GM03348 (cell line): ENCODE measurements at places on chromosomes 6 and 20.

DNA sequence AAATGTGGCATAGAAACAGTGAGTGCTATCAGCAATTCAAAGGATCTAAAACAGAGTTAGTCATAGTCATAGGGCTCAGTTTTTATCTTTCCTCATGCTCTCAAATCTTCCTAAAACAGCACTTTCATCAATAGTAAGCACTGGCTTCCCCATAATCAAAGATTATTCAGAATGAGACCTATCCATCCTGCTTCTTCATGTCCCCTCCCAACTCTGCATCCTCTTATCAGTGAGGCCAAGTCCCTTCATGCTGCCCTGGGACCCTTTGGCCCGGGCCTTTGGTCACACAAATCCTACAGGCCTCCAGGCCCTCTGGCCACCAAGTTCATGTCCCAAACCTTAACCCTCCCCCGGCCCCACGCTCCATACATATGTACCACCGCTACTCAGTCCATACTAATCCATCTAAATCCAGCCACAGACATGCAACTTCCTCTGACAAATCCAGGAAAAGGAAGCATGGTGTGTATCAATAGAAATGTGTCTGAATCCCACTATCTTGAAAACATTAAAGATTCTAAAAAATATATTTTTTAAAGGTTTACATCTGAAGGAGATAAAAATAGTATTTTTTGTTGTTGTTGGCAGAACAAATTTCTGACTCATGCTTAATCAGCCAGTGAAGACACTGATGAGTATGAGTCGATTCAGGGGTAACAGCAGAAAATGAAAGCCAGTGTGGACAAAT is 143.5 kb downstream of the PDE7B start:
- DNase-seq, result peak; percentile 59

- peak; percentile 70 for DNase-seq
These were observed 97.0 kb downstream of the RREB1 start for GRCh38 chr6:7204726-7205125.

DNA sequence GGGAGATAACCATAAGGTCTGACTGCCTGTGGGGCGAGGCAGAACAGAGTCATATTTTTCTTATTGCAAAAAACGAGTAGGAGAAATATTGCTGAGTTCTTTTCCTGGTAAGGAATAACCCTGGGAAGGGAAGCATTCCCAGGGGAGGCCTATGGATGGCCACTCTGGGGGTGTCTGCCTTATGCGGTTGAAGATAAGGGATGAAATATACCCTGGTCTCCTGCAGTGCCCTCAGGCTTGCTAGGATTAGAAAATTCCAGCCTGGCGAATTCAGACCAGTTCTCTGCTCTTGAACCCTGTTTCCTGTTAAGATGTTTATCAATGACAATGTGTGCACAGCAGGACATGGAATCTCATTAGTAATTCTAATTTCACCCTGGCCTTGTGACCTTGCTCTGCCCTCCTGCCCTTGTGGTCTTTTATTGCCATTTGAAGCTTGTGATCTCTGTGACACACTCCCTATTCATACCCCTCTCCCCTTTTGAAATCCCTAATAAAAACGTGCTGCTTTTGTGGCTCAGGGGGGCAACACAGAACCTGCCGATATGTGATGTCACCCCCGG is 491.1 kb upstream of the EYS start:
- no peak for DNase-seq

GRCh38 chr6:132725947-132726607 is 12.2 kb upstream of the VNN1 start:
- no peak for DNase-seq

- no peak for DNase-seq
These were observed 60.6 kb downstream of the SSR1 start for GRCh38 chr6:7252390-7252789.

DNA sequence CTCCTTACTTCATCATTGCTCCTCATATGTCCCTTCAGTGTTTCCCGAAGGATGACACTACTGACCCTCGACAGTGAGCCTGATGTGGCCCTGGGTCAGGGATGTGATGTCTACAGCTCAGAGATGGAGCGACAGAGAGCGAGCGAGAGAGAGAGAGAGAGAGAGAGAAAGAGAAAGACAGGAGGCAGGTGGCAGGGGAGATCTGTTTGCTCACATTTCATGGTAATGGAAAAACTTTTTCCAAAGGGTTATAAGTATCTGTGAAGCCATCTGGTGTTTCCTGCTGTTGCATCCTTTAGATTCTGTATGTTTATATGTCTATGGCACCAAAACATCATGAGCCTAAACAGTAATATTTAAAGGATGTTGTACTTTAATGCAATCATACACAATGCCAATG is 77.2 kb downstream of the PPP1R3G start:
- no peak for DNase-seq

- no peak for DNase-seq
These were observed 20.3 kb upstream of the TAGAP start for GRCh38 chr6:159065091-159065490.
